CD4-positive, alpha-beta T cell treated with Interleukin-15 for 4 hours (primary cell): ENCODE measurements at places on chromosomes 12 and 14.

- no peak for DNase-seq
These were observed 126.6 kb downstream of the ZFP36L1 start for GRCh38 chr14:68666236-68666635.

DNA sequence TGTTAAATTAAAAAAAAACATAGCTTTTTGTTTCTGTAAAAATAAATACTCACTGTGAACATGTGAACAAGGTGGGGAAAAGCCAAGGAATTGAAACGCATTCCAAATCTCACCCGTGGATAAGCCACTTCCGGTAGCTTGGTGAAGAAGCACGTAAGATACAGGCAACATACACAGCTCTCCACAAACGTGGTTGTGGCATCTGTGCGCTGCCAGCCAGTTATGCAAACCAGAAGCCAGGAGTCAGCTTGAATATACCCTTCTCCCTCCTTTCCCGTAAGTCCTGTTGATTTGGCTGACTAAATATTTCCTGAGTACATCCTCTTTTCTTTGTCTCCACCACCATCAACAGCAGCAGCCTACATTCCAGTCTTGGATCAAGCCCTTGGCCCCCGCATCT lies 486.2 kb downstream of the VRK1 start:
- DNase-seq: no peak

DNA sequence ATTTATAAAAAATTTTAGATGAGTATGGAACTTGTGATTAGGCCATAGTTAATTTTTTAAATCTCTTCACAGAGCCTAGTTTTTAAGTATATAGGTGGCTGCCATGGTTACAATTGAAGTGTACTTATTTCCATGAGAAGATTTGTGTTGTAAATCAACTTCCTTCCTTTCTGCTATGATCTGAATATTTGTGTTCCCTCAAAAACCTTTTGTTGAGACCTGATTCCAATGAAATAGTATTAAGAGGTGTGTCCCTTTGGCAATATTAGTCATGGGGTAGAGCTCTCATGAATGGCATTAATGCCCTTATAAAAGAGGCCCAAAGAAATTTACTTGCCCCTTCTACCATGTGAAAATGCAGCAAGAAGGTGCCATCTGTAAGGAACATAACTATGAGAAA lies 28.8 kb downstream of the ETNK1 start:
- no peak for DNase-seq

DNA sequence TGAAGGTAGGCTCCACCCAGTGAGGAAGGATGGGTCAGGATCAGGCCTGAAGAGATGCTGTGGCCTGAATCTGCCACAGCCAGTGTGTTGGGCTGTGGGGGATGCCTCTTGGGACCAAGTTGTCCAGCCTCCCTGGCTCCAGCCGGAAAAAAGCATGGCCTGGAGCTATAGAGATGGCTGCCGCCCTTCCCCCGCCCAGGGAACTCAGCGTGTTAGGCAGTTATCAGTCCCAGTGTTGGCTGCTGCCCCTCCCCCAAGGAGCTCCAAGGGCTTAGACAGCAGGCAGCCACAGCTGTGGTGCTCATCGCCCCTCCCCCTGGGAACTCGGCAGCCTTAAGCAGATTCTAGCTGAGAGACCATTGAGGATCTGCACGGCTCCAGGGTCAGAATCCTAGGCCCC lies 158.0 kb downstream of the CAPZA3 start:
- DNase-seq: no peak

DNA sequence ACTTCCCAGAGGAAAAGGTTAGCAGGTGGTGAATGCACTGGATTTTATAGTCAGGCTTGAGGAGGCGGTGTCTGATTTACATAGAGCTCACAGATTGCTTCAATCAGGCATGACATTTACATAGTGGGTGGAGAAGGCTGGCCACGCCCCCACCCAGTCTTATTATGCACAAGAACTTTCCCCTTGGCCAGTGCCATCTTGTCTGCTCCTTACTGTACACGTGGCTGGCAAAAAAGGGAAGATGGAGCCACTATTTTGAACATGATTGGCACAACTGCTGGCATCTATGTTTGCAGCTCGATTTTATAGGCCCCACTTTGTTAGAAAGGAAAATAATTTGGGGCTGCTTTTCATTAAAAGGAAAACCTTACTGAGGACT lies 10.9 kb upstream of the LGMN start:
- DNase-seq: no peak

DNA sequence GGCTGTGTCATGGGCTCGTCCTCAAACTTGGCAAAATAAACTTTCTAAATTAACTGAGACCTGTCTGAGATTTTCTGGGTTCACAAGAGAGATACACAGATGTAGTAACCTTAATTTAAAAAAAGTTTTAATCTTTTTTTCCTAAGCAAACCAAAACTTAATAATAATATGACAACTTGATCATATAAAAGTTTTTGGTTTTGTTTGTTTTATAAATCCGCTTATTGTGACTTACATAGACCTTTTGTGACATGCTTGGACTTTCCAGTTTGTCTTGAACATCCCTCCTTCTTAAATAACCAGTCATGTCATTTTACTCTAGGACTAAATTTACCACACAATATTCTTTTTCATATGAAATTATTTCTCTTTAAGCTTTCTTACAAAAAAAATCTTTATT lies 8.5 kb downstream of the RDH12 start:
- DNase-seq: no peak

- DNase-seq: no peak
These were observed 1207.3 kb downstream of the SLC16A7 start for GRCh38 chr12:60803147-60803546.
